Stromal cell of bone marrow (primary cell): ENCODE measurements at places on chromosomes 1 and 21.

- no peak for DNase-seq
Observed at GRCh38 chr1:160115545-160116282, at the start of gene ATP1A2. Gene ATP1A2 (plus strand): TSS chr1:160115759. CDS start chr1:160115862, 103 bp downstream.

- DNase-seq, result no peak
Observed at GRCh38 chr1:76500116-76500515, 367.2 kb upstream of the ST6GALNAC5 start.

GRCh38 chr1:2091611-2092604 lies 41.7 kb downstream of the PRKCZ start:
- no peak for DNase-seq

DNA sequence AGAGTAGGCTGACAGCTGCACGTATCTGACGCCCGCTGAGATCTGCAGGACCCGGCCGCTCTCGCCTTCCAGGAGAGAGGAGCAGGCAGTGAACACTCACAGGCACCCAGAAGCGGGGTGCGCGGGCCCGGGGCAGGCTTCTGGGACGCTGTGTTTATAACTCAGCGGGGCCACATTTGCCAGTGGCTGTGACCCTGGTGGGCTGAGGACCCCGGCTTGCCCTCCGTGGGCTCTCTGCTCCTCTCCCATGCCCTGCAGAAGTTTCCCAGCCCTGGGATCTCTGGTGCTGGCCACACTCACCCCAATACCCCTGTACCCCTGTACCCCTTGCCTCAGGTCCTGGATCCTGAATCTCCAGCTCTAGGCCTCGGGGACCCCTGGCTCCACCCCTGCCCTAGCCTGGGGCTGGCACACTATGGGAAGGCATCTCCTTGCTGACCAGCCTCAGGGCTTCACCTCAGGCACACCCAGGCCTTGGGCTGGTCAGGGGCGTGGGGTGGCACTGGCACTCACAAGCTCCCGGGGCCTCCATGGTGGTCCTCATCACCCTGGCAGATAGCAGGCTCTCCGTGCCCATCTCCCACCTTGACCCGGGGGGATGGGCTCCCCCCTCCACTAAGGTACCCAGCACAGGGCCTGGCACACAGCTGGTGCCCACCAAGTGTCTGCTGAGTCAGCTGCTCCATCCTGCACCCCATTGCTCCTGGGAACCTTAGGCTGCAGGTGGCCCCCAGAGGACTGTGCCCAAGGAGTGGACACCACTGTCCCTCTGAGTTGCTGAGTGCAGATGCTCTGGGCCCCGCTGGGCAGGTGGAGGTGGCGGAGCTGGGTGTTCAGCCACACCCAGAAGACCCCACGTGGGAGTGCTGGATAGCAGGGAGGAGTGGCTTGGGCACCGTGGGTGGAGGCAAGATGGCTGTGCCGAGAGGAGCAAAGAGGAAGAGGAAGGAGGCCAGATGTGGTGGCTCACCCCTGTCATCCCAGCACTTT lies 32.4 kb downstream of the MORN1 start:
- no peak for DNase-seq

DNA sequence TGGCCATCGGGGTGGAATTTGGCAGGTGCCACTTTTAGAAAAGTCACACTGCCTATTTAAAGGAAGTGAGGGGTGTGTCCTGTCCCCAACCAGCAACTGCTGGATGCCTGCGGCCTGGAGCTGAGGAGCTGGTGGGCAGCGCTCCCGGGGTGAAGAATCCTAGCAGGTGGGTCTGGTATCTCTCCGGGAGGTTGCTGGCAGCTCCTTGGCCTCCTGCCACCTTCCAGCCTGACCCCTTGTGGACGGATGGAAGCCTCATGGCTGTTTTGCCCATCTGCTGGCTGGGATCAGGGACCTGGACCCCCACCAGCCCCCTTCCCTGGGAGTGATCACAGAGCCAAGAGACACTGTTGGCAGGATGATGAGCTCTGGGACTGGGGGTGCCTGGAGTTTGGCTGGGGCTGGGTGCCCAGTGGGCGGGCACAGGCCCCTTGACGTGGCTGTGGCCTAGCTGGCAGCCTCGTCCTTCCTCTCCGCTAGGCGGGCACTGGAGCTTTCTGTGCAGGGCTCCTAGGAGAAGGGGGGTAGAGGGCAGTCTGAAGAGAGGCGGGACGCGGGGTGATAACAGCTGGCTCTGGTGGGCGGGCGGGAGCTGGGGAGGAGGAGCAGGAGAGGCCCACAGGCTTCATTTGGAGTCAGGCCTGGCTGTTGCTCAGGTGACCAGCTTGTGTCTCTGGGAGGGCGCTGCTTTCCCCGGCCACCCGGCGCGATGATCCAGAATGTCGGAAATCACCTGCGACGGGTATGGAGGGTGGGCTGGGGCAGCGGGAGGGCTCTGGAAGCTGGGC lies at the start of gene ACOT11:
Gene ACOT11 (plus strand): TSS at position 628 of the 788 bp plus-strand sequence. CDS start 82 bp downstream, at position 710.
- DNase-seq, result no peak

- DNase-seq, result no peak
Observed at GRCh38 chr21:18716578-18717138, 313.1 kb upstream of the TMPRSS15 start.

GRCh38 chr1:70890408-70890807 lies 157.2 kb downstream of the PTGER3 start:
- DNase-seq, result no peak

- DNase-seq, result no peak
Observed at GRCh38 chr1:211753649-211754251, 76.8 kb downstream of the LPGAT1 start.

DNA sequence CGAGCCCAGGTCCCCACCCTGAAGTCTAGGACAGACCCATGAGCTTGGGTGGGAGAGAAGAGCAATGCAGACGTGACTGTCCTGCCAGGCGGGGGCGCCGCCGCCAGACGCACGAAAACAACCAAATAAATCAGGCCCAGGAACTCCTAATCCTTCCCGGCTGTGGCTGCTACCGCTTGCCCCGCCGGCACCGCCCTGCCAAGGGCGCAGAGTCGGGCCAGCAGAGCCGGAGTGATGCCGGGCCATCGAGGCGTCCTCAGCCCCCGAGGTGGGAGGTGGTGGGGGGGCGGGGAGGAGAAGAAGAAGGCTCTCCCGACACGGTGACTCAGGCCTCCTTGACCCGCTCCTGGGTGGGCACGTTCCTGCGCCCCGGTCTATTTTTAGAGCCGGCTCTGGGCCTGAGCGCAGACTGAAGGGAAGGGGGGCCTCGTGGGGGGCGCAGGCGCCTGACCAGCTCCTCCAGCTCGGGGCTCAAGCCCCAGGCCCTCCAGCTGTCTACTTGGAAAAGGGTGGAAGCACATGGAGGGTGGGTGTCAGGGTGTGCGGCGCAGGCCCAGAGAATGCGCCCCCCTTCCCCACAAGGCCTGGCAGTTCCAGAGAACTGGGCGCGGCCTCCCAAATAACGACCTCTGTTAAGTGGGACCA lies 10.7 kb upstream of the COL16A1 start:
- DNase-seq, result no peak

DNA sequence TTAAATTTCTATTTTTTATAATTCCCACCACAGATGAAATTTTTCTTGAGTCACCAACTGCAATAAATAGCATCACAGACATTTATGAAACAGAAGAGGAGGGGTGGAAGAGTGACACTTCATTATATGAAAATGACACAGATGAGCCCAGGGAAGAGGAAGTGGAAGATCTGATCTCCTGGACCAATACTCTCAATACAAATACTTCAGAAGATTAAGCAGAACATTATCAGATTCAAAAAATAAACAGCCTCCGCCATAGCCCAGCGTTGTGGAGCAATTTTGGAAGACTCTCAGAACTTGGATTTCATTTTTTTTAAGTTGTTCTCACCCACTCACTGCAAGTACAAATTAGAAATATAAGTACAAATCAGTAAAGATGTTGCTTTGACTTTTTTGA lies 63.6 kb downstream of the UBE2U start:
- DNase-seq, result no peak

- no peak for DNase-seq
Observed at GRCh38 chr1:200027264-200027823, at the start of gene NR5A2. Gene NR5A2 (plus strand): TSS chr1:200027710. CDS start chr1:200027848, 138 bp downstream.

GRCh38 chr21:17900990-17901385 lies 81.8 kb upstream of the C21orf91 start:
- DNase-seq, result no peak

- DNase-seq, result no peak
Observed at GRCh38 chr1:193979219-193979618, 792.8 kb upstream of the B3GALT2 start.

DNA sequence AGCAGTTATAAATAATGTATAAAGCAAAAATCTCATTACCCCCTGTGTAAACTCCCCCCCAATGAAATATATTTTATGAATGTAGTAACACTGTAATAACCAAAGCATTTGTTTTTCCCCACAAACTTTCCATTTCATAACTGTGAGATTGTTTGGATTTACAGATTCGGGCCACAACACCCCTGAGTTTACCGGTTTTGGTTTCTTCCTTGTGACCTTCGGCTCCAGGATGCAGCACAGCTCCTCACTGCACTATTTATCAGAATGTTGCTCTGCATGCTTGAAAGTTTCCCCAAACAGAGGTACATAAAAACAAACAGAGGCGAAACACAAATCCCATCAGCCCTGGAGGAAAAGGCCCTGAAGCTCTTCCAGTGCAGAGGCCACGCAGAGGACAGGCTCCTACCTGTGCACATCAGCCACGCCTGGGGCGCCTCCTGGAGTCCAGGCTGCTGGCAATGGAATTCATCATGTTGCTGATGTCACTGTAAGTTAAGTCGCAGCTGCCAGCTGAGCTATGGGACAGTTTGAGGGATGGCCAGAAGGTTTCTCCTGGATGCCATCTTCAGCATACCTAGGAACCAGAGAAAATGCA lies 122.0 kb downstream of the LMO4 start:
- no peak for DNase-seq

DNA sequence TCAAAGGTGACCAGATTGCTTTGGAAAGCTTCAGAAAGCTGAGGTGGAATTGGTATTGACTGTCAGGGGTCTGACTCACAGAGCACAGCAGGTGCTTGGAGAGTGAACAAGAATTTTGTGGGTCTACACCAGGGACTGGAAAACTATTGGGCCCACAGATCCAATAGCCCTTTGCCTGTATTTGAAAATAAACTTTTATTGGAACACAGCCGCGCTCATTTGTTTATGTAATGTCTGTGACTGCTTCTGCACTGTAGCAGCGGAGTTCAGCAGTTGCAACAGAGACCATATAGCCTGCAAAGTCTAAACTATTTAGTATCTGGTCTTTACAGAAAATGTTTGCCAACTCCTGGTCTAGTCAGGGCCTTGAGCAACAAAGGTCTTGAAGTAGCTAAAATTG lies 315.6 kb downstream of the NFIA start:
- DNase-seq, result no peak

DNA sequence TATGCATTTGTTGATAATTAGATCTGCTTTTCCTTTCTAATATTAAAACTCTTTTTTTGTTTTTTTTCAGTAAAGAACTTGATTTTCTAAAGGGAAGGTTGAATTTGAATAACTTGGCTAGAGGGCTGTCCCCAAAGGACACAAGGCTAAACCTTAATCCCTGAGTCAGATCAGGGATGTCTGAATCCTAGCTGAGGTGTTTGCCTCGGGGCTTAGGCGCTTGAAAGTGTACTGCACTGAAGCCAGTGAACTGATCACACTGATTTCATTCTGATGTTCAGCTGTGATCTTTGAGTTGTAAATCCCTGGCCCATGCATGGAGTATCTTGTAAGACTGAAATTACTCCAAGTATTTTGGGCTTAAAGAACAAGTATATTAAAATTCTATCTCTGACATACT lies 42.8 kb downstream of the MTR start:
- no peak for DNase-seq

GRCh38 chr1:111468717-111469100 lies 5.1 kb upstream of the C1orf162 start:
- DNase-seq, result no peak

DNA sequence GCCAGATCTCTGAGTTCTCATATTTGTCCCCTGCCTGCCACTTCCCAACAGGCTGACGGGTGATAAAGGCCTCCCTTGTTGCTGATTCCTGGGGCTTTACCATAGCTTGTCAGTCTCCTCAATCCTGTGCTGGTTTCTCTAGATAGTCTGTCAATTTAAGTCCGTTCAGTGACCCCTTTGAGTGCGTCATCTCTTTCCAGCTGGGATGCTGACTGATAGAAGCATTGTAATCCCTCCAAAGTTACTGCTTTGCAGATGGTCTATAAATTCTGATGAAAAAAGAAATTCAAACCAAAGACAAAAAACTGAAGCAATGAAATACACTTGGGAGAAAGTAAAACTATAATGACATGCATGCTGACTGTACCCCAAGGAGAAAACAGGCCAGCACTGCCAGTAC lies 28.3 kb downstream of the RHOU start:
- DNase-seq, result no peak

DNA sequence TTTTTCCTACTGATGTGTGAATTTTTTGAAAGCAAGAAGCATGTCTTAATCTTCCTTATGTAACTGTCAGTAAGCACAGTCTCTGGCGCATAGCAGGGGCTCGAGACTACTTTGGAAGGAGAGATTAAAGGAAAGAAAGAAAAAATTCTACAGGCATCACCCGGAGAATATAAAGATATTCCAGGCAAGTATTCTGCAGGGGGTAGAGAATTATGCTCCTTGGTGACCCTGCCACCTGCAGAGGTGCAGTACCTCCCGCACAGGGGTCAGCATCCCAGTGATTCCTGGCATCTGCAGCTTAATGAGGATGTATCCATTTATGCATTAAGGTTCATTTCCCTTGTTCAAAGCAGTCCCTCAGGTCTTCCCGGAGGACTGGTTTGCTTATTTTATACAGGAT lies 87.6 kb upstream of the WLS start:
- DNase-seq, result no peak

GRCh38 chr1:98345417-98345816 lies 316.1 kb upstream of the SNX7 start:
- DNase-seq, result no peak

DNA sequence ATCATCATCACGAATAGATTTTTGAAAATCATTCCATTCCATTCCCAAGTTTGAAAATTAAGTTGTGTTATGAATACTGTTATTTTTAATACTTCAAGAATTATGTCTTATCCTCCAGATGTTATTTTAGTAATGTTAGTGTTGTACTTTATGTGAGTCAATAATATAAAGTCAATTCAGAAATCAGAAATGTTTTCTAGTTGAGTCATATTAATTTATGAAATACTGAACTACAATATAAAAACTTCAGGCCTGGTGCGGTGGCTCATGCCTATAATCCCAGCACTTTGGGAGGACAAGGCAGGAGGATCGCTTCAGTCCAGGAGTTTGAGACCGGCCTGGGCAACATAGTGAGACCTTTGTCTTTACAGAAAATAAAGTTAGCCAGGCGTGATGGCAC lies 38.4 kb upstream of the GPR25 start:
- DNase-seq, result no peak

GRCh38 chr1:33118274-33118673 lies 37.3 kb downstream of the AZIN2 start:
- DNase-seq, result no peak

DNA sequence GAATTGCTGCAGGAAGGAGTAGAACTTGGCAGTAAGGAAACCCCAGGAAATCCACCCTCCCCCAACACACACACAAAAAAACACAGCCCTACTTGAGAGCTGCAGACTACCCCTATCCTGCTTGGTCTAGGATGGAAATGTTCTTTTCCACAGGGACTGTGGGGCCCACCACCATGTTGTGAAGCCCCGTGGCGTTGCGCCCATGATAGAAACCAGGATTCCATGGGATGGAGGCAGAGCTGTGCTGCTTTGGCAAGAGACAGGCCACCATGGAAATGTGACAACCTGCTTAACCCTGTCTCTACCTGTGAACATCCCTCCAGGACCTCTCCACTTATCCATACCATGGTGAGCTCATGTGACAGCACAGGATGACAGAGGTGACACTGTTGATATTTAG lies 121.1 kb upstream of the NGF start:
- DNase-seq, result no peak
